ENCODE measurements at places on chromosomes 4 and X.
A peak's percentile ranks its signal among the peaks of the same experiment; 100 is the strongest.

DNA sequence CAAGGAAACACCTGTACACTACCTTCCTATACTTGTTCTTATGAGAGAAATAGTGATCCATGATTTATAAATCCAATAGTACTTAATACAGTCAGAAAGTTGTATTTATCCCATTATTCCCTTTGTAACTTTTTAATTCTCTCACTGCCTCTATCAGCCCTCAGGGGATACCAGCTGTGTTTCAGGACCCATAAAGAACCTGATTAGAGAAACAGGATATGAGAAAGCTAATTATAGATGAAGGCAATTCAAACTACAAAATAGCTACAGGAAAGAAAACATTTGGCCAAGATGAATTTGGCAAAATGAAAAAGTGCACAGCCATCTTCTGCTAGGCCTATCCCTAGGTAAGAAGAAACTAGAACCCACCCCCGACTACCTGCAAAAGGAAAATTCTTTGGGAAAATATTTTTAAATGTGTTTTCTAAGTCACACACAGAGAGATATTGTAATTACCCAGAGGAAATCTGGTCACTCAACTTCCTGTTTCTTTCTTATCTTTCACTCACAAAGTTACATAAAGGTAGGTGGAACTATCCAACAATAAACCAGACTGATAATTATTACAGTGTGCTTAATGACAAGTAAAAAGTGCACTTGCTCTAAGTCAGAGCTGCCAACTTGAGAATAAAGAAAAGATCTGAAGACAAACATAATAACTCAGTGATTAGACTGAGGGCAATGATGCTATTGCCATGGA lies 836.5 kb upstream of the HTR2C start:
- peak; percentile 45 for DNase-seq

DNA sequence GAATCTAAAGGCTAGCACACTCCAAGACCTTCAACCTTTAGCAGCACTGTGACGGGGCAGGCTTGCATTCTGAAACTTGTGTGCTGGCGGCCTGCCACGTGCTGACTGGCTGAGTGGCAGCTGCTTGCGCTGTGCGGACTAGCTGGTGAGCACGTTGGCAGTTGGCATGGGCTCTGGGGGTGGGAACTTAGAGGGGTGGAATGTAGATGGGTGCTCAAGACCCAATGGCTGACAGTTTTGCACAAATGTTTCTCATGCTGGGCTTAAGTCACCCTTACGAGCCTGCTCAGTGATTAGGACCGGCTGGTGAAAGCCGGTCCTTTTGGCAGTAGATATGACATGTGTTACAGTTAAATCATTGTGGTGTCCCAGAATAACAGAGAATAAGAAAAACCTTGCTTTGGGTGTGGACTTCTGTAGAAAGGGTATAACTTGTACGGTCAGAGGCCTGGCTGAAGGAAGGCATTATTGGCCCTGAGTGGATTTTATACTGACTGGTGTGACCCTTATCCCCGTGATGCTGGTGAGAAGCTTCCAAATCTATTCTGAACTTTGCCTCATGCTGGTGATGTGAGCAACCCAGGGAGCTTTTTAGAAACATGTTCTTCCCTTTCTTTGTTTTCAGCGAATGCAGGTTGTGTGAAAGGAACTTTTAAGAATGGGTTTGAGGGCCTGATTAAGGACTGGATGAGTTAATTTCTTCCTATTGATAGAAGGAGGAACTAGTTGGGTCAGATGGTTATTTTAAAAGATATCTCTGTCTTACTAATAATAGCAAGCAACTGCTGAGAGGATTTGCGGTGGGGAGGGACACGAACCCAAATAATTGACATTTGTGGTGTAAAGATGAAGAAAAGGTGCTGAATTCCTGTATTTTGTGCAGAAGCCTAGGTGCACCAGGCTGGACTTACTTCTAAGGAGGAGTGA lies 107.4 kb upstream of the SLC4A4 start:
- DNase-seq, result no peak

- DNase-seq, result no peak
These were observed 27.6 kb upstream of the SRD5A3 start for GRCh38 chr4:55318175-55319129.

- DNase-seq, result no peak
These were observed 15.4 kb upstream of the CDKL5 start for GRCh38 chrX:18410038-18410437.

DNA sequence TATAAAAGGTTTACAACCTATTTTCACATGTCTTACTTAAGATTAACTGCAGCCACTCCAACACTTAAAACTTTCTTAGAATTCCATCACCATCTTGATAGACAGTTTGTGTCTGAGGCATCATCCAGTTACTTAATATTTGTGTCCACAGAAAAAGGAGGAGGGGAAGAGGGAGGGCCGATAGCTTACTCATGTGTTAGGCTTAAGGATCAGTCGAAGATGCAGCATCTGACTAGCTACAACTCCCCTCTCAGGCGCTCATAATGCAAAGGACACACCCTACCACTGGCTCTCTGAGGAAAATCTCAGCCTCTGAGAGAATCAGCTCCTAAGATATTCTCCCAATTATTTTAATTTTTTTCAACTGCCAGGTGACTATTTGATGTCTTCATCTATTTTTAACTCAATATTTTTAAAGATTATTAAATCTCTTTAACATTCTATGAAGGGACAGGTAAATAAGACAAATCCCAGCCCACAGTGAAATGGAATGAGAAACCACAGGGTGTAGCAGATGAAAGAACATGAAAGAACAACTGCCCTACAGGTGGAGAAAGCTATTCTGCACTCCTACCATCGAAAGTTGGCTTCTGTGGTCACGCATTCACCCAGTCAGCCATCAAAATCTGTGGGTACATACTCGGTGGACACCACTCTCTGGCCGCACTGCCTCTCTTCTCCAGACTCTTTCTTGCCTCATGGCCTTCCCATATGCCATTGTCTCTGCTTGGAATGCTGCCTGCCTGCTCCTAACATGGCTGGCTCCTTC lies 48.0 kb downstream of the ARAP2 start:
- DNase-seq, result no peak

Measured in OCI-LY7 (cell line).